Ureter (tissue), 1 donor: ENCODE measurements at places on chromosomes 6 and 20. TPM values are rescaled to one million over a fixed set of nuclear protein-coding genes. Genes with fewer than 3 reads are reported as not detected.

BPIFB4 gene
- total RNA-seq = not detected

TAGAP gene
- 4.9 TPM for total RNA-seq

LINC00237 gene
- total RNA-seq = not detected

TPD52L1 gene
- total RNA-seq = 54.8 TPM

EYS gene
- total RNA-seq = not detected

EPB41L1 gene
- total RNA-seq = 165 TPM

LTA gene
- not detected for total RNA-seq
